ENCODE measurements at places on chromosomes 3 and 15.

DNA sequence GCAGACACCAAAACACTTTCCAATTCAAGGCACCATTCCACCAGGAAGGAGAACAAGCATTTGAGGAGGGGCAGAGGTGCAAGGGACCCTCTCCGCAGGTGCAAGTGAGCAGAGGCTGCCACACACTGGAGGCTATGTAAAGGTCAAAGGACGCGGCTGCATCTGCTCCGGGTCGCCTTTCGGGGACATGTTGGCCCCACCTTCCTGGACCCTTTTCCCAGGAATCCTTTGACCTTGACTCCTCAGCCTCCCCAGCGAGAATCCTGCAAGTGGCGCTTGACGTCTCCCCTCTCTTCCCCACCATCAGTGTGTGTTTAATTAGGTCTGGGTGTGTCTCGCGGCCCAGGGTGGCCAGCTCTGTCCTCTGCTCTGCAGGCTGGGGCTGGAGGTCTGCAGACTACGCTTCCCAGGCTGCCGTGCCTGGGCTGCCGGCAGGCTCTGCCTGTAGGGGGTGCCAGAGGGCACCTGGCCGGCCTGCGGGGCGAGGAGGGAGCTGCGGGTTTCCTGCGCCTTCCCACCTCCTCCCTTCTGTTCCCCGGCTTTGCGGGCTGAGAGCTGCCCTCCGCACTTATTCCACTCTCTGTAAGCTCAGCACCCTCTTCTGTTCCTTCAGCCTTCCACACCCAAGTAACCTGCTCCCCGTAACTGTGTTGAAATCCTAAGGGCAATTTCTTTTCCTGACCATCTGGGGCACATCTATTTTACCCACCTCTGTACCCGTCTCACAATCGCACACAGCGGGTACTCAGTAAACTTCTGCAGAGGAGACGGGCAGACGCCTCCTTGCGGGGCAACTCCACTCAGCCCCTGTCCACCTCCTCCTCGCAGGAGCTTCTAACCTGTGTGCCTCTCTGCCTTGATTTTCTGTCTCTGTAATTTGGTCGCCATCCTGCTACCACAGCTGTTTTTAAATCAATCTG, 129.8 kb downstream of the NSMCE3 start:
- DNase-seq: peak; percentile 49

- DNase-seq: no peak
These were observed 43.5 kb downstream of the EPHB1 start for GRCh38 chr3:134838599-134838998.

DNA sequence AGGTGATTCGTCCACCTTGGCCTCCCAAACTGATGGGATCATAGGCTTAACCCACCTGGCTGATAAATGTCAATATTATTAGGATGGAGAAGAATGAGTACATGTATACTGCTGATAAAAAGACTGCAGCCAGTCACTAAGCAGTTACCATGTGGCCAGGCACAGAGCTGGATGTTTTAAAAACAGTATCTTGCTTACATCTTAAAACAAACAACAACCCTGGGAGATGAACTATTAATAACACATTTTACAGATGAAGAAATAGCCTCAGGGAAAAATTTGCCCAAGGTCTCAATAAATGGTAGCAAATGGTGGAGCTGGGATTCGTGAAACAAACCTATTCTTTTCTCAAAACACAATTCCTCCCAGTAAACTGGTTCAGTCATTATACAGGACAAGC, 18.1 kb downstream of the IL17RD start:
- no peak for DNase-seq

DNA sequence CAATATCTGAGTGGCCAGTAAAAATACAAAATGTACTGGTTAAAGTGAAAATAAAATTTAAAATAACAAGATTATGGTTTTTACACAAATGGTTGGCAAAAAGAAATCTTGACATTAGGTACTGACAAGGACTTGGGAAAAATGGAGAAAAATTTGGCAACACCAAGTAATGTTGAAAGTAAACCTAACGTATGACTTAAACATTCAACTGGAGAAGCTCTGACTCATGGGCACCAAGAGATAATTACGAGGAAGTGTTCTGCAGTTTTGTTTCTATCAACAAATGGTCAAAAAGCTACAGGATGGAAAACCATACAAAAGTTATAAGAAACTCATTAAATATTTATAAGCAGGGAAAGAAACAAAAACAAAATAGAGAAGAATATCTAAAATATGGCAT, 177.7 kb downstream of the ZNF385D start:
- no peak for DNase-seq

DNA sequence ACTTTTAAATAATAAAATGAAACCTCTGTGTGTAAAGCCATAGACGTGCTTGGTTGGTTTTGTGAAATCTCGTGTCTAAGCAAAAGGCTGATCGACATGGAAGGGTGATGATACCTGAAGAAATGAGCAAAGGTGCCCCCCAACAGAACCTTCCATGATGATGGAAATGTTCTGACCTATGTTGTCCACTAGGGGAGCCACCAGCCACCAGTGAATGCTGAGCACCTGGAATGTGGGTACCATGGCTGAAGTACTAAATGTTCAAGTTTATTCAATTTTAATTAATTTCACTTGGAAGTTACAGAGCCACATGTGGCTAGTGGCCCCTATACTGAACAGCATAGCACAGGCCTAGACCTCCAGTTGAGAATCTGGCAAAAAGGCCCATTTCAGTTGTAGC, 158.8 kb downstream of the POLR2M start:
- no peak for DNase-seq

DNA sequence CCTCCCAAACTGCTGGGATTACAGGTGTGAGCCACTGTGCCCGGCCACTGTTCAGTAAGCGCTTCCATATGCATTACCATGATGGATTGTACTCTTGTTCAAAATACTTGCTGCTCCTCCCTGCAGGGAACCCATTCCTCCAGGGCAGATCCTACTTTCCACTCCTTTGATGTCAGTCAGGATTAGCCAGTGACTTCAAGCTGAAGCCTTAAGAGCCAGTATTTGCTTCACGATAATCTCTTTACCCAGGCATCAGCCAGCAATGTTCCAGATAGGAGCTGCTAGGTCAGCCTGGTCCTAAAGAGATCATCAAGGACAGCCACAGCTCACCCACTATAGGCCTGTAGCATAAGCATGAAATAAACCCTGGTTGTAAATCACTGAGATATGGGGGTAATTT, 96.5 kb upstream of the UBE2E2 start:
- DNase-seq: no peak

- no peak for DNase-seq
These were observed 86.1 kb downstream of the CHRD start for GRCh38 chr3:184465883-184466412.

GRCh38 chr3:19742935-19743334, 191.1 kb downstream of the EFHB start:
- DNase-seq: no peak

DNA sequence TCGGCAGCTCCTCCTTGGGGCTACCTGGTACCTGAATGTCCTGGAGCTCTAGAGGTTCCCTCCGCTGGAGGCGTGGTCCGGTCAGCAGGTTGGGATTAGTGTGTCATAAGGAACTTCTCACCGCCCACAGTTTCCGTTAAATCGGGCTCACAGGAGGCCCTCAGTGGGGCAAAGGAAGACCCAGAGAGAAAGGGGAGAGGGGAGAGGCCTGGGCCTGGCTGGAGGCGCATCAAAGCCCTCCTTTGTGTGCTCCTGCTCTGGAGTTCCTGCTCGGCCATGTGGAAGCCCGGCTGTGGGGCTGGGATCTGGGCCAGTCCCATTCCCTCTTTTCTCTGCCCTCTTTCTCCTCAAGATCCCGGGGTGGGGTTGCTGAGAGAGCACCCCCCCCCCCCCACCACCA, at the start of gene RLBP1:
RLBP1 (minus strand) TSS at position 37 of the 400 bp plus-strand sequence. CDS start 2,604 bp downstream, outside the sequence.
- DNase-seq: no peak

GRCh38 chr15:92848852-92849598, 51.1 kb upstream of the CHD2 start:
- peak; percentile 65 for DNase-seq

DNA sequence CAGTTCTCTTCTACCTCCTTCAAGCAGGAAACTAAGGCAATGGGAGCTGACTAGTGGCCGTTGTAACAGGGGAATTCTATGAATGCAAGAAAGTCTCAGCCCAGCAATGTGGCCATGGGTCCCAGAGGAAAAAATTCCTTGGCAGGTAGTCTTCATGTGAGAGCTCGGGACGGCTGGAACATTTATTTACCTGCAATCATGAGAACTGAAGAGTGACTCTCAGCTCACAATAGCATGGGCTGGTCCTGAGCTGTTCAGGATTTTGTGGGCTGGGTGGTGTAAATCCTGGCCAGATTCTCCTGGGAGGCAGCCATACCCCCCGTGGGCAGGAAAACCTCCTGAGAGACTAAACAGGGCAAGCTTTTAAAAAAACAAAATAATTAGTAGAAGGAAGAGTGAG, 330.3 kb upstream of the CTNNB1 start:
- no peak for DNase-seq

DNA sequence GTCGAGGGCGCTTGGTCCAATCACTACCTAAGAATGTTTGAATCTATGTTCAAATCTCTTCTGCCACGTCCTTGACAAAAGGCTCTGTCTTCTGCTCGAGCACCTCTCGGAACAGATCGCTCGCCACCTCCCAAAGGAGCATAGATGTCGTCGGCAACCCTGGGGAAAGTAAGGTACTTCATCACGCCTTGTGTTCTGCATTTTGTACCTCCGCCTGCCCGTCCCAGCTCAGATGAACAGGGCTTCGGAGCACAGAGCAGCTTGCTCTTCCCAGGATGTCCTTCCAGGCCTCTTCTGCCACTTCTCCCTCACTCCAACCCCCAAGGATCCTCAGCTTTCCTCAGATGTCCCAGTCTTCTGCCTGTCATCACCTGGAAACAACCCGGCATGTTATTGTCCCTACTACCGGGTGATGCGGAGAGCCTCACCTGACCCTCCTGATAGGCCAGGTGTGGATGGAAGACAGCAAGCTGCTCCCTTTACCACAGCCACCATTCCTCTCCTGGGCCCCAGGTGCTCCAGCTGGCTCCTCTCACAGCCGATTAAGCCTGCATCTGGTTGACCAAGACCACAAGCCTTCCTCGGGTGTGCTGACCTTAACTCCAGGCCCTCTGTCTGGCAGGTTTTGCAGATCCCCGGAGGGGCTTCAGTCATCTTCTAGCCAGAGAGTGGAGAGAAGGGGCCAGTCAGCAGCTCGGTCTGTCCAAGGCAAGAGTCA, 270.5 kb downstream of the FAM43A start:
- DNase-seq: no peak

- no peak for DNase-seq
These were observed 48.2 kb upstream of the PYDC2 start for GRCh38 chr3:191412759-191413158.

DNA sequence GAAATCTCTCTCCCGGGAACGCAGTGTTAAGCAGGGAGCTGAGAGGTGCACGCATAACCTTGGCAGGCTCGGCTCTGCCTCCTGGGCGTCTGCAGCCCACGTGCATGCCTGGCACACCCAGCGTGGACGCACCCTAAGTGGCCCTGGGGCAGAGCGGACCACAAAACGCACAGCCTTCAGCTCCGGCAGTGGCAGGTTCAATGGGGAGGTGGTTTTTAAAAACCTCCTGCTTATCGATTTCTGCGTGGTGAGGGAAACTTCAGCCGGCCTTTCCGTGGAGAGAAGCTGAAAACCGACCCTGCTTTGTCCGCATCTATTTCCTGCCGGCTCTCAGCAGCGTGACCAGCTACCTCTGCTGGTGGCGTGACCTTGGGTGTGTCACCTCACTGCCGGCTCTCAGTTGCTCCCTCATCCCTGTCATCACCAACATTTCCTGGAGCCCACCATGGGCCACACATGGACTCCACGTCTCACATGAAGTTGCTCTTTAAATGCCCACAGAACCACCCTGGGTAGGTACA, 134.8 kb upstream of the MEF2A start:
- DNase-seq: no peak

DNA sequence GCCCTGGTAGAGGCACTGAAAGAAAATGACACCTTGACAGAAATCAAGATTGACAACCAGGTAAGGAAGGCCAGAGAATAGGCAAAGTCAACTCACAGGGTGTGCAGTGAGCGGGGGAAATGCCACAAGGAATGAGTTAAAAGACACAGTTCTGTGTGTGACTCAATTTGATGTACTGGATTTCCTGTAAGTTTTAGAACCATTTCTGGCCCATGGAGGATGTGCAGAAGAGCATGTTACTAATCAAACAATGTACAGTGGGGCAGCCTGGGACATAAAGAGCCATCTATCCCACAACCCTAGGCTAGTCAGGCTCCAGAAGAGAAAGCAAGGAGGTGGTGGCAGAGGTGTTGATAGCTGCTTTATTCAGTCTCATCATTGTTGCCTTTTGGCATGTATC, 31.2 kb upstream of the TMOD3 start:
- no peak for DNase-seq

- no peak for DNase-seq
These were observed 22.6 kb downstream of the ADAM10 start for GRCh38 chr15:58726867-58727266.

DNA sequence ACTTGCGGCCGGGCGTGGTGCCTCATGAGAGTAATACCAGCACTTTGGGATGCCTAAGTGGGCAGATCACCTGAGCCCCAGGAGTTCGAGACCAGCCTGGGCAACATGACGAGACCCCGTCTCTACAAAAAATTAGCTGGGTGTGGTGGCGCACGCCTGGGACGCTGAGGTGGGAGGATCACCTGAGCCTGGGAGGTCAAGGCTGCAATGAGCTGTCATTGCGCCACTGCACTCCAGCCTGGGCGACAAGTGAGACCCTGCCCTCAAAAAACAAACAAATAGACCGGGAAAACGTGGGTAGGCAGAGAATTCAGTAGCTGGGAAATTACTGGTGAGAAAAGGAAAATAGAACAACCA, 667 bp downstream of the UMPS start:
- peak; percentile 9 for DNase-seq

DNA sequence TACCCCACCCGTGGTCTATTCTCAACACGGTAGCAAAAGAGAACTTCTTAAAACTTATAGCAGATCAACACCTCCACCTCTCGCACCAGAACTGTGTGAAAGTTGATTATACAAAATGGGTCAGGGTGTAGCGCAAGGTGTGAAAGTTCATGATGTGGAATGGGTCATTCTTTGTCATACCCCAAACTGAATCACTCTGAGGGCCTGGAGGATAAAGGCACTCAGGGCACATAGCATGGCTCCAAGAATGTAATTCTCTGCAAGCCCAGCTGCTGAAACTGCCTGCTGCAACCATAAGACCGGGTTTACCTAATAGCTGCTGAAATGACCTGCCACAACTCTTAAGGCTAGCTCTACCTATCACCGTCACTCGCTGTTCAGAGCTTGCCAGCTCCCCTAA, 70.0 kb downstream of the FOXP1 start:
- DNase-seq: no peak

DNA sequence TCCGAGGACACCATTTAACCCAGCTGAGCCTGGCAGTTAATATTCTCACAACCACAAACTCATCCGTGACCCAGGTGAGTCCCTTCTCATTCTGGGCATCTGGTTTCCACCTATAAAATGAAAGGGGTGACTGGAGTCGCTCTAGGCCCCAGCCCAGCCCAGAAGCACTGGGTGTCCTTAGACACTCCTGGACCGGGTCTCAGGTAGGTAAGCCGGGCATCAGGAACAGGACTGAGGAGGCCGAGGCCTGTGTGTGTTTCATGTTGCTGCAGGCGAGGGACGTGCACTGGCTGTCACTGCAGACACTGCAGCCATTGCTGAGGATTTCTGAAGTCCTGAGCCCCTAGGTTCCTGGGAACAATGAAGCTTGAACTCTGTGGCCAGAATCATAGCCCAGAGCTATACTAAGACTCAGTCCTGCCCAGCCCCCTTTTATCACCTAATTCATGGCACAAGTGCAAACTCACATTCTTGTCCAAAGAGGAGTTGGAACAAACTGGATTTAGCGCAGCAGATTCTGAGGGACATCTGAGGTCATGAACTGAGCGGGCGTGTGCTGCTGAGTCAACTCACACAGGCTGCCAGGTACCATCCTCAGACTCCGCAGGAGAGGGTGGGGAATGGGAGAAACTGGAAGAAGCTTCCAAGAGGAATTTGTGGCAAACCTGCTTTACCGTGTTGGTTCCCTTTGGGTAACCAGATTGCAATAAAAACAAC, 184.9 kb downstream of the FAM43A start:
- DNase-seq: no peak
